Activated naive CD4-positive, alpha-beta T cell (primary cell): ENCODE measurements at places on chromosomes 11 and 22.

- no peak for DNase-seq
Observed at GRCh38 chr11:128260398-128260797, 327.0 kb downstream of the ETS1 start.

GRCh38 chr11:27462543-27462942, 10.0 kb downstream of the LGR4 start:
- no peak for DNase-seq

- DNase-seq: no peak
Observed at GRCh38 chr11:65530157-65530496, 5.2 kb downstream of the SCYL1 start.

- DNase-seq: no peak
Observed at GRCh38 chr11:17792161-17792560, 57.6 kb downstream of the KCNC1 start.

GRCh38 chr11:114746013-114746412, 67.7 kb downstream of the NXPE2 start:
- no peak for DNase-seq

DNA sequence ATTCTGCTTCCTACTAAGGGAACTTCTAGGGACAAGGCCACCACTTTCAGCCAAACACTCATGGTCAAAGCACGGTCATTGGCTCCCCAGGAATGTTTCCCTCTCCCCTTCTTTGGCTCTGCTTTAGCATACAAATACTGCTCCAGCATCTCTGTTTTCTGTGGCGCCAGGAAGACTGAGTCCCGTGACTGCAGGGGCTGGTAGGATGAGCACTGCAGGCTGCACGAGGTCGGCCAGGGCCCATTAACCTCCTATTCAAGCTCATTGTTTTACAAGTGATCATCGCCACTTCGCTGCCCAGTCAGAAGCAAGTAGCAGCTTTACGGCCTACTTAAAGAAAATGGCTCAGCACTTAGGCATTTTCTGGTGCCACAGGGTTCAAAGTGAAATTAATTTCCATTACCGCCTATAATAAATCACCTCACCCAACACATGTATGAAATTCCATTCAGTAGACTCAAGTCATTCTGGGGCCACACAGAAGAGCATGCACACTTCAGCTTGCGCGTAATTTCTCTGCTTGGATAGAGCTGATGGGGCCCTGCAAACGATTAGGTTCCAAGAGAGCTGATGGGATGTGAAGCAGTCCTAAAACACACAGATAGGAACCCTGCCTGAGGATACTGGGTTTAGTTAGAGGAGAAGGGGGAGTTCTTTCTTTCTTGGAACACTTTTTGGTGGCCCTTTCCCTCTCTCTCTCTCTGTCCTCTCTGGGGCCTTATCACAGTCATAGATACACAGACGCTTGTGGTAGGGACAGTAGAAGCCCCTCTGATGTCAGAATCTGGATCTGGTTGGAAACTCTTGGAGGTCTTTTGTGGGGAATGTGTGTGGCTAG, 173.7 kb downstream of the KIF18A start:
- no peak for DNase-seq

DNA sequence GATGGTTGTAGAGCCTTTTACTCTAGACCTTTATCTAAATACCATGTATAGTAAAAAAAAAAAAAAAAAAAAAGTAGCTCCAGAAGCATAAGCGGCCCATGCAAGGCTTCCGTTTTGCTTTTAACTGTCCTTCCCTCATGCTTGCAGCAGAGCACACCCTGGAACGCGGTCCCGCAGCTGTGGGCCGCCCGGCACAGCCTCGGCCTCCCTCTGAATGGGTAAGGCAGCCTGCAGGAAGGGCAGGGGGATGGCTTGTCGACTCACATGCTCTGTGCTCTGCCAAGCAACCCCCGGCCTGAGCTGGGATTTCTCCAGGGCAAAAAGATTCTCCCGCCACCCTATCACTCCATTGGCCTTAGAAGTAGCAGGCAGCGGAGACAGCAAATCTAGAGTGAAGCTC, 101.4 kb upstream of the BID start:
- DNase-seq: no peak

- no peak for DNase-seq
Observed at GRCh38 chr22:22856885-22857606, 30.6 kb upstream of the IGLL5 start.

GRCh38 chr11:110174645-110175310, 81.6 kb downstream of the ZC3H12C start:
- no peak for DNase-seq

GRCh38 chr11:69604055-69604454, 36.9 kb upstream of the CCND1 start:
- DNase-seq: no peak

GRCh38 chr11:2448661-2449547, 4.1 kb downstream of the KCNQ1 start:
- no peak for DNase-seq

DNA sequence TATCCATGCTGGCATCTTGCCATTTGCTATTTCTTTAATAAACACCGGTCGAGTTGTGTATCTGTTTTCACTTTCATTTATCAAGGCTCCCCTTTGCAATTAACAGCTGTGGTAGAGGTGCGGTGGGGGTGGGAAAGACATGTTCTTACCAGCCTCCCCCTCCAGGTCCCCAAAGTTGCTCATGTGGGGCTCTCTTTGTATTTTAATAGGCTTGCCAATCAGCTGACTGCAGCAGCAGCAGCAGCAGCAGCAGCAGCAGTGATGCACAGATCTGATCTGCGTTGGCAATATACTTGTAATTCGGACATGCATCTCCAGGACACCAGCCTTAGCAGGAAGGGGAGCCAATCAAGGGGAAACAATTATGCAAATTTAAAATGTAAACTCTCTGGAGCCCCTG, 40.3 kb upstream of the E2F8 start:
- no peak for DNase-seq

DNA sequence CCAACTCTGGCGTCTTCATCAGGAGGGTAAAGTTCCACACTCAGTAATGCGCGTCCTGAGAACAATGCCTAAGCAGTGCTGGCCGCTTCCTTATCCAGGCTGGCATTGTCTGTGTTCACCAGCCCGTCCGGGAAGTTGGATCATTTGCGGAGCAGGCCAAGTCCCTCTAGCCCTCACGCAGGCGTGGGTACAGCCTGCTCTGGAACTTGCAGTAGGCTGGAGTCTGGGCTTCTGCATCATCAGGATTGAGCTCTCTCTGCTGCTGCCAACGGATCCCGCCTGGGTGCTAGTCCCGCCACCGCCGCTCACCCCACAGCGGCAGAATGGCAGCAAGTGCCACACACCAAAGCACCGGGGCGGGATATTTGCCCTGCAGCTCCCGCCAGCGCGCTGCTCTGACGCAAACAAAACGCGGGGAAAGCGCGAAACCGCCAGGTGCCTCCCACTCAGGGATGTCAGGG, 29.0 kb downstream of the GLYATL1 start:
- DNase-seq: no peak

DNA sequence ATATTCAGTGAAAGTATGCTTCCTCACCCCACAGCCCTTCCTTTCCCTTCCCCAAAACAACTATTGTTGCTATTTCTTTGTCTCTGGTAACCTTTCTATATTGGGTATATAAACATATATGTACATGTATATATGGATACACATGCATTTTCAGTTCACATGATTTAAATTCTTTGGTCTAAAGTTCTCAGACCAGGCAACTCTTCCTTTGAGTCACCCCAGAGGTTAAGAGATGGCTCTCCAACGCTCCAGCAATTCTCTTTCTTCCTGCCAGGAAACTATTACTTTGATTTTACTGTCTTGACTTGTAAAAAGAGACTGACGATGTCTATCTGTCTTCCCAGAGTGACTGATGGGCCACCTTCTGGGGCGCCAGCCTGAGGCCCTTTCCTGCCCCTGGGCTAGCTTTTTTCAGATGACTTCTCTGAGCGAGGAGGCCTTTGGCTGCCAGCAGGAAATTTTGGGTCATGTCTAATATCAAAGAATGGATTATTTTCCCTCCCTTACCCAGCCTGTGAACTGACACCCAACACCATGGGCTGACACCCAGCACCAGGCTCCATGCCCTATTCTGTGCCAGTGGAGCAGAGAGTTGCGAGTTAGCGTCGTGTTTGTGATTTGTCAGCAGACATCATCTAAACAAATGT, 14.4 kb upstream of the ST3GAL4 start:
- no peak for DNase-seq

GRCh38 chr11:121337078-121337477, 44.5 kb downstream of the SC5D start:
- DNase-seq: no peak

DNA sequence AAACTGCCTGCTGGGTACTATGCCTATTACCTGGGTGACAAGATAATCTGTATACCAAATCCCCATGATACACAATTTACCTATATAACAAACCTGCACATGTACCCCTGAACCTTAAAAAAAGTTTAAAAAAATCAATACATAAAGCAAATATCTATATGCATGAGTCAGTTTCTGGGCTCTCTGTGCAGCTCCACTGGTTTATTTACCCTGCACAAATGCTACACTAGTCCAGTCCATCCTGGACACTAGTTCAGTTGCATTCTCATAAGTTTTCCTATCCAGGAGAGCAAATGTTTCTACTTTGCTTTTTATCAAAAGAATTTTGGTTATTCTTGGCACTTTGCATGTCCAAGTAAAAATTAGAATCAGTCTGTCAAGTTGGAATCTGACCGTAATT, 99.8 kb upstream of the OLFML1 start:
- no peak for DNase-seq
